ENCODE measurements at places on chromosomes 1 and 21.

DNA sequence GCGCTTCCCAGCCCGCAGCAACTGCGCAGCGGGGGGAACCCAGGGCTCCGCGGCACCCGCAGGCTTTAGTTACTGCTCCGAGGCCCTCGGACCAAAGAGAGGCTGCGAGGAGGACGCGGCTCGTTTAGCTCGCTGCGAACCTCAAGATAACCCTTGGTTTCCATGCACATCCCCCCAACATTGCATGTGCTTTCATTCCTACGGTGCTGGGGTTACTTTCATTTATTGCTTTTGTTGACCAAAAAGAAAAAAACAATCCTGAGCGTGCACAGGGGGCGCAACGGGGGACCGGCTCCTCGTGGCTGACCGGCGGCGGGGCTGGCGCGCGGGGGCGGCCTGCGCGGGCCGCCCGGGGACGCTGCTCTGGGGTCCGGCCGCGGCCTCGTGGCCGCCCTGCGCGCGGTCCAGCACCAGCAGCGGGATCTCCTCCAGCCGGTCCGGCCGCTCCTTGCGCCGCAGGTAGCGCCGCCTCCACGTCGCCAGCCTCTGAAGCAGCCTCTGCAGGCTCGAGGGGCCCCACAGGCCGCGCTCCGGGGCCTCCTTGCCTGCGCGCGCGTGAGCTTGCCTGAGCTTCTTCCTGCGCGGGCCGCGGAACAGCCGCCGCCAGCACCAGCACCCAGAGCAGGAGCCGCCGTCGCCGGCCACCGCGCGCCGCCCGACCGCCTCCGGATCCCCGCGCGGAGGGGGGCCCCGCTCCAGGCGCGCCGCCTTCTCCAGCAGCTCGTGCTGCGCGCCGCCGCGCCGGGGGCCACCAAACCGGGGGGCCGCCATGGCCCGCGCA, 77.4 kb downstream of the DESI2 start:
- peak; percentile 87 for DNase-seq

DNA sequence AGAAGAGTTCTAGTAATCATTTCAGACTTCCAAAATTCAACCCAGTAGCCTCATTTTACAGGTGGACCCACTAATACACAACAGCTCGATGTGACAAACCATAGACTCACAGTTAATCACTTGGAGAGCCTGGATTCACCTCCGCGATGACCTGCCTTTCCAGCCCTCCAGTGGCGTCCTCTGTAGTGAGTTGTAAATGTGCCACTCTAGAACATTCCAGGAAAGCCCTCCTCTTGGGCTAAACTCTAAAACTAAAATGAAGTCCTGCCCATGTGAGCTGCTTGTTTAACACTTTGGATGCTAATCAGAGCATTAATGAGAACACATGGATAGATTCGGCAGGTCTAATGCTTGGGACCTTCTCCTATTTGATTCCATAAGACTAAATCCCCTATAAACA, 140.7 kb downstream of the DHRS3 start:
- DNase-seq = no peak

GRCh38 chr1:91499904-91500755, 521 bp upstream of the CDC7 start:
- no peak for DNase-seq

DNA sequence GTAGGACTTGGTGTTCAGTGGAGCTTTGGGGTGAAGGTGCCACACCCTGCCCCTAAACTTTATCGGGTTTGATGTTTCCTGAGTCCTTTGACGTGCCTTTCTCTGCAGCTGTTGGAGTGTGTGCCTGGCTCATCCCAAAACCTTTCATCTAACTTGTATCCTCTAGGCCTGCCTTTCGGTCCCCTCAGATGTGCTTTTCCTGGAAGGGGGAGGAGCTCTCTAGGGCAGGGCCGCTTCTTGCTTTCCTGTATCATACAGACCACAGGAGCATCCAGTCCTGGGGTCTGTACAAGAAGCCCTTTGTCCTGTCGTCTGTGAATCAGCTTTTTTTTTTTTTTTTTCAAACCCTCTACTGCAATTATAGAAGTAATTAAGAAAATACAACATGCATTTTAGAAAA, 35.7 kb downstream of the PTGFRN start:
- DNase-seq = no peak

- DNase-seq = no peak
These were observed 16.1 kb downstream of the FBXO2 start for GRCh38 chr1:11638121-11638520.

DNA sequence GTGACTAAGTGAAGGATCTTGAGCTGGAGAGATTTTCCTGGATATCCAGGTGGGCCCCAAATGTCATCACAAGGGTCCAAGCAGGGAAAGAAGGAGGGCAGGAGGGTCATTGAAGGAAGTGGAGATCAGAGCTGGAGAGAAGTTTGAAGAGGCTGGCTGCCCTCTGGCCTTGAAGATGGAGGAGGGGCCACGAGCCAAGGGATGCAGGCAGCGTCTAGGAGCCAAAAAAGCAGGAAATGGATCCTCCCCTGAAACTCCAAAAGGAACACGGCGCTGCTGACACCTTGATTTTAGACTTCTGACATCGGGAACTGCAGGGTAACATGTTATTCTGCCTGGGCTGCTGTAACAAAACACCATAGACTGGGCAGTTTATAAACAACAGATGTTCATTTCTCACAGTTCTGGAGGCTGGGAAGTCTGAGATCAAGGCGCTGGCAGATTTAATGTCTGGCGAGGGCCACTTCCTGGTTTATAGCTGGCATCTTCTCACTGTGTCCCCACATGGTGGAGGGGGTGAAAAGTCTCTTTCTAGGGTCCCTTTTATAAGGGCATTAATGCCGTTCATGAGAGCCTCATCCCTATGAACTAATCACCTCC, 28.8 kb upstream of the ZBTB21 start:
- no peak for DNase-seq

DNA sequence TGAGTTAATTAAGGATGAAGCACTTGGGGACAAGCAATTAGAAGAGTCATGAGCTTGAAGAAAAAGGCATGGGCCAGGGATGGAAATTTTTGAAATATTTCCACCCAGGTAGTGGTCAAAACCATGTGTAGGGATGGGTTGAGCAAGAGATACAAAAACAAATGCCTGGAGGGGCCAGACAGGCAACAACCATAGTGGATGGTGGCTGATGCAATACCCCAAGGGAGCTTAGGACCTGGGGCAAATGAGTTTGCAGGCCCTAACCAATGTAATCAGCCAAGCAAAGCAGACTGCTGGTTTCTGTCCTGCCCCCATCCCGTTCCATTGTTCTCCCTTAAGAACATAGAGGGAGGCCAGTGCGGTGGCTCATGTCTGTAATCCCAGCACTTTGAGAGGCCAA, 119.1 kb upstream of the FGGY start:
- DNase-seq = no peak

DNA sequence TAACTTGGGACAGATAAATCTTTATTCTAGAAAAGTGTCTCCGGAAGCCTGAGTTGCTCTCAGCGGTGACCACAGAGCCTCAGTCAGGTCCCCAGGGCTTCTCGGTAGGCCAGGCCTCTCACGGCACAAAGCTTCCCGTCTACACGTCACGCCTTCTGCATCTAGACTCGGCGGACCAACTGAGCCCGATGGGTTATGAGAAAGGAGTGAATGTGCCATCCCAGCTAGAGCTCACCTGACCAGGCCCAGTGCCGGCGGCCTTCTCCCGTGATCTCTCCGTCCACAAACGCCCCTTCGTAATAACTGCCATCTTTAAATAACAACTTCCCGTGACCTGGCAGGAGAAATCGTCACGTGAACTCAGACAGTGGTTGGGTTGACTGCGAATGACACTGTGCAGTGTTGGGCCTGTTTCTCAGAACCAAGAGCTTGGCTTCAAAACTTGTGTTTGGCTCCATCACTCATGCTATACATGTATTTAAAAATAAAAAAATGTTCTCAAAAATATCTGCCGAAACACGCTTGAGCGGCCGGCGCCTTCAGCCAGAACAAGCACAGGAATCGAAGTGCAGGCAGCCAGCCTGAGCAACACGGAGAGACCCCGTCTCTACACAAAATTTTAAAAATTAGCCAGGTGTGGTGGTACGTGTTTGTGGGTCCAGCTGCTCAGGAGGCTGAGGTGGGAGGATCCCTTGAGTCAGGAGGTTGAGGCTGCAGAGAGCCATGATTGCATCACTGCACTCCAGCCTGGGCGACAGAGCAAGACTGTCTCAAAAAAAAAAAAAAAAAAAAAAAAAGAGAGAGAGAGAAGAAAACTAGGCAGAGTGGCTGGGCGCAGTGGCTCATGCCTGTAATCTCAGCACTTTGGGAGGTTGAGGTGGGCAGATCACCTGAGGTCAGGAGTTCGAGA, 3.1 kb downstream of the MORN1 start:
- DNase-seq = no peak

DNA sequence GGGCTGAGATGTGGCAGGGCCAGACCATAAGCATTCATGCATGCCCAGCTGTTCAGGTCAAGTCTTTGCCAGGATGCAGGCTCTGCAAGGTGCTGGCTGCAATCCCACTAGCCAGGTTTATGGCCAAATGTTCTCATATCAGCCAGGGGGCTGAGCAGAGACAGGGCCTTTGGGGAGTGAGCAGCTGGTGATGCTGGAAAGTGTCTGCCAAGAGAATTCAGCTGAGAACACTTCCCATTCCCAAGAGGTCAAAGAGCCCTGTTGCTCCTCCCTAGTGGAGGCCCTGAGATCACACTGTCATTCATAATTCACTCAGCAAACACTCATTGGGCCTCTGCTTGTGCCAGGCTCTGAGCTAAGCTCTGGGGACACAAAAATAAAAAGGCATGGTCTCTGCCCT, 150.3 kb downstream of the DMRTA2 start:
- DNase-seq = no peak

DNA sequence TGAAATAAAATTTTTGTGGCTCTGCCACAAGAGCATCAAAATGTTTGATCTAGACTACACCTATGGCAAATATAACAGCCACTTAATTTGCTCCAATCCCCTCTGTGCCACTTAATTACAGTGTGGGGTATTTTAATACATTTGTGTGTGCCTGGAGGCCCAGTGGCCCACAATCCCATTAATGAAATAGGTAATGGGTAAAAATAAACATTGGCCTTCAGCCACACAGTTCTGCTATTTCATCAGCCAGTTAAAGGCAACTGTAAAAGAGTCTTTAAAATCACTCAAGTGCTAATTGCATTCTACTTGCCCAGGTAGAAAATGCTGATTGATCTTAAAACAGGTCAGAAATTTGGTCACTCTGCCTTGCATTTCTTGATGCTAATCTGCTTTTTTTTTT, 151.6 kb upstream of the UBE2U start:
- no peak for DNase-seq

- no peak for DNase-seq
These were observed 15.9 kb upstream of the IFNAR1 start for GRCh38 chr21:33308586-33309490.

GRCh38 chr1:20356850-20357459, 66.3 kb downstream of the VWA5B1 start:
- DNase-seq = no peak

- DNase-seq = no peak
These were observed 285.2 kb upstream of the NEGR1 start for GRCh38 chr1:72567521-72567920.

DNA sequence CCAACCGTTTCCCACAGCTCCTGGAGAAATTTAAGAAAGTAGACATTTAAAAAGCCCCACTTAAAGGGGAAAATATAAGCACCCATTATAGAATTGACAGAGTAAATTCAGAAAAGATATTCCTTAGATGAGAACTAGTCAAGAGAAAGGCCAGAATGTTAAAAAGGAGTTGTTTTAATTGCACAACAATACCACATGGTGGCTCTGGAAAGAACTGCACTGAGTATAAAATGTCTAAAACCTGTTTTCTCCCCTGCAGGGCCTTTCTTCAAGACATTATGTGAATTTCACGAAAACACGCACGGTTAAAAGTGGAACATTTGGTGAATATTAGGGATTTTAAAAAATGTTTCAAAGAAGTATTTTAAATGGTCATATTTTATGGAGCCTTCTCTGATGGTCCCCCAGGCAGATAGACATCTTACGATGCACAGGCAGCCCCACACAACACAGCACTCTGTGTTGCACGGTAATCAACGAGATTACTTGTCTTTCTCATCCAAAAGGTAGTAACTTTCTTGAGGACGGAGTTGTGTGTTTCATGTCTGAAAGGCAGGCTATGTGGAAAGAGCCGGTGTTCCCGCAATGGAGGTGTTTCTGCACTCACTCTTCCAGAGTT, 101.9 kb downstream of the PRRX1 start:
- no peak for DNase-seq

DNA sequence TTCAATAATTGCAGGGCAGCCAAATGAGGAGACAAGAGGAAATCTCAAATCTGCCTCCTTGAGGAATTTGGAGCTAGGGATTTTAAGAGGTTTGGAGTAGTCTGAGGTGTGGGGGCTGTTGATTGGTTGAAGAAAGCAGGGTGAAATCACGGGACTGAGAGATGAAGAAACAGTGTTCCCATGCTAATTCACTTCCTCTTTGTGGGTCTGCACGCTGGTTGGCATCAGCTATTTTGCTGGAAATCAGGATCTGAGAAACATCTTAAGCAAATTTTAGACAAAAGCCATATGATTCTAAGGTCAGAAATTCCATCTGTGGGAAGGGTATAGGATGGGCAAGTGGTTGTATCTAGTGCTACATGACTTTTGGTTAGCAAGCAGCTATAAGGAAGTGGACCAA, 107.1 kb upstream of the PAXBP1 start:
- no peak for DNase-seq

GRCh38 chr1:89866568-89866967, 45.7 kb downstream of the LRRC8D start:
- no peak for DNase-seq

GRCh38 chr1:161096530-161096929, 1.6 kb upstream of the KLHDC9 start:
- DNase-seq = peak; percentile 20

GRCh38 chr1:28845786-28846543, 34.0 kb downstream of the OPRD1 start:
- no peak for DNase-seq

DNA sequence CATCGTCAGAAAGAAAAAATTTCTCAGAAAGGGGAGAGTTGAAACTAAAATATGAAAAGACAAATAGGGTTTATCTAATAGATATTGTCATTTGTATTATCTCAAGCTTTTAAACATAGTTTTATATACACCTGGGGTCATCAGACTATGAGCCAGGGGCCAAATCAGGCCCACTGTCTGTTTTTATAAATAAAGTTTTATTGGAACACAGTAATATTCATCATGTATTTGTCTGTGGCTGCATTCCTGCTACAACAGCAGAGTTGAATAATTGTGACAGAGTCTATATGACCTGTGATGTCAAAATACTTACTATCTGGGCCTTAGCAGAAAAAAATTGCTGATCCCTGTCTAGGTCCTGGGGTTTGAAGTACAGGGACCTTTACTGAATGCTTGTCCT, 120.5 kb upstream of the RUNX1 start:
- DNase-seq = no peak

All from mesenteric fat pad (tissue), 1 donor.